ENCODE measurements at places on chromosomes 2 and 18.
A peak's percentile ranks its signal among the peaks of the same experiment; 100 is the strongest.

DNA sequence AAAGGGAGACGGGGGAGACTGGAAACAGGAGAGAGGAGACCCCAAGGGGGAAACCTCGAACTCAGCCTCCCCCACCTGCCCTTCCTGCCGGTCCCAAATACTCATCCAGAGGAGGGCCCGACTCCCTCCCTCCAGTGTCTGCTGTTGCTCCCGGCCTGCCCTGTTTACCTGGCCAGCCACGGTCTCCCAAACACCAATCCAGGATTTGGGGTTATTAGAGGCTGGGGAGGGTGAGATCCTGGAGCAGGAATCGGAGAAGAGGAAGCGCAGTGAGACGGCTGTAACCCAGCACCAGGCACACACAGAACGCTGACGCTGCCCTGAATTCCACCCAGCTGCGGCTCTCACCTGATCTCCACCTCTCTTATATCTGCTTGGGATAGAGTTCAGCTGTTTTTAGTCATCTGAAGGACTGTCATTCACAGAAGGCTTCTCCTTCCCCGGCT, 213.0 kb downstream of the TNS1 start:
- no peak for DNase-seq

DNA sequence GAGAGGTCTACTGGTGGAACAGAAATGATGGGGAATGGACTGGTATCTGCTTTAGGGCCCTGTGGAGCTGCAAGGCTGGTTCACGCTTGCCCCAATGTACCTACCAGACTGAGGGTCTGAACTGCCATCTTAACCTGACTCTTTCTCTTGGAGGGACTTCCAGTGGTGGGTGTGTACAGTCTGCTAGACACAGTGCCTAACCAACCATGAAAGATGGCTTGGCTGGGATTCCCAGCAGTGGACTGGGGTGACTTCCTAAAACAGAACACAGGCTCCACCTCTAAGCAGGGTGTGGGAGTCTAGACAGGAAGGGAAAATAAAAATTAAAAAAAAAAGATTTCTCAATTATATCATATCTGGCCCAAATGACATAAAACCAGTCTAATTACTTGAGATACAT, 25.5 kb upstream of the MYO3B start:
- no peak for DNase-seq

- DNase-seq, result peak; percentile 46
These were observed 173.1 kb upstream of the STON1 start for GRCh38 chr2:48356701-48357325.

DNA sequence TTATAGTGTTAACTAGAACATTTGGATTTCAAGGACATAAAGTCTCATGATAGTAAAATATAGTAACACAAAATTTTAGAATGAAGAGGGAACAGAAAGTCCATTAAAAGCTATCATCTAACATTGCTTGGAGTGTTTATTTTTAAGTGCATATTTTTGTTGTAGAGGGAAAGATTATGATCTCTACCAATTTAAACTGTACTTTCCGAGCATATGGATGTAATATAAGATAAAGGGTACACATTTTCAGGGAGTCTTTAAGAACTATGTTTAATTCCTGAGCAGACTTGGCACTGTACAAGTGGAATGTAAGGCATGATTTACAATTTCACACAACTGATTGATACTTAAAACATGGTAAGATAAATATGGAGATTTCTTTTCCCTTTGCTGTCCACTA, 34.2 kb upstream of the ZNF804A start:
- DNase-seq, result no peak

DNA sequence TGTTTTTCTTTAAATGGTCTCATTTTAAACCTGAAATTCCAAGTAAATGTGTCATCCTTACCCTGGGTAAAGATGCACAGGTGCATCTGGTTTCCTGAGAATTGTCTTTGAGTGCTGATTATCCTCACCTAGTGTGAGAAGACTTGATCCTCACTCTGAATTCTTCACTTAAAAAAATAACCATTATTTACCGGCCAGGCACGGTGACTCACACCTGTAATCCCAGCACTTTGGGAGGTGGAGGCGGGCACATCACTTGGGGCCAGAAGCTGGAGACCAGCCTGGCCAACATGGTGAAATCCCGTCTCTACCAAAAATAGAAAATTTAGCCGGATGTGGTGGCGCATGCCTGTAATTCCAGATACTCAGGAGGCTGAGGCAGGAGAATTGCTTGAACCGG, 9.9 kb upstream of the WNT6 start:
- no peak for DNase-seq

- no peak for DNase-seq
These were observed 97.0 kb downstream of the XRCC5 start for GRCh38 chr2:216206041-216206703.

GRCh38 chr2:100742277-100743254, 77.4 kb upstream of the NPAS2 start:
- no peak for DNase-seq

GRCh38 chr18:26685438-26686157, 137.2 kb upstream of the KCTD1 start:
- DNase-seq, result no peak

GRCh38 chr2:40719414-40719813, 267.5 kb upstream of the SLC8A1 start:
- DNase-seq, result no peak

GRCh38 chr2:16625201-16625729, 40.4 kb downstream of the CYRIA start:
- peak; percentile 15 for DNase-seq

GRCh38 chr18:34976899-34977837, 64.0 kb upstream of the MAPRE2 start:
- peak; percentile 75 for DNase-seq

GRCh38 chr2:159172403-159172802, 114.1 kb downstream of the WDSUB1 start:
- no peak for DNase-seq

DNA sequence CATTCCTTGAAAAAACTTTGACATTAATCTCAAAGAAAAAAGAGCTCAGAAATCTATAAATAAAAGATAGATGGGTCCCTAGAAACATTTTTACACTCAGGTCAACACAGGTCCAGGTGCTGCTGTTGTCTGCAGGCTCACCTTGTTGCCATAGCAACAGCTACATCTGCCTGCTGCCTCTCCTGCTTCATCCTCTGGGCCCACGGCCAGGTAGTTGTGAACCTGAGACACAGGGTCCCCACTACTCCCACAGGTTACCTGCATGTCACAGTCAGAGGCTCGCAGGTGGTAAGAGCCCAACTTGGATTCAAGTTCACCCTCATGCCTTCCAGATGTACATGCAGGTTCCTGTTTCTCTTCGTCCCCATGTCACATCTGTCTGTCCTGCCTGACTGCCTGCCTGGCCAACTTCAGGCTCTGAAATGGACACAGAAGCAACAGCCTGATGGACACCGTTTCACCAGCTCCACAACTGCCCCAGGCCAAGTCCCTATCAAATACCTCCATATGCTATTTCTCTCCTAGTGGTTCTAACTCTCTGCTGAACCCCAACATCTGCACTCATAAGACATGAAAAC, 88.3 kb upstream of the SALL3 start:
- DNase-seq, result no peak

GRCh38 chr2:149219856-149220255, 110.5 kb upstream of the LYPD6 start:
- DNase-seq, result no peak

DNA sequence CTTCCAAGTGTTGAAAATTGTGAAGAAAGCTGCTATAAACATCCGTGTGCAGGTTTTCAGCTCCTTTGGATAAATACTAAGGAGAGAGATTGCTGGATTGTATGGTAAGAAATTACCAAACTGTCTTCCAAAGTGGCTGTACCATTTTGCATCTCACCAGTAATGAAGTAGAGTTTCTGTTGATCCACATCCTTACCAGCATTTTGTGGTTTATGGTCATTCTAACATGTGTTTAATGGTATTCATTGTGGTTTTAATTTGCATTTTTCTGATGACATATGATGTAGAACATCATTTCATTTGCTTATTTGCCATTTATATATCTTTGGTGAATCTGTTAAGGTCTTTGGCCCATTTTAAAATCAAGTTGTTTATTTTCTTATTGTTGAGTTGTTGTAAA, 260.7 kb downstream of the SPAG16 start:
- DNase-seq, result no peak

- DNase-seq, result no peak
These were observed 65.2 kb downstream of the TMEM247 start for GRCh38 chr2:46544581-46544980.

All from CD4-positive, alpha-beta T cell treated with Interferon alpha-2 for 1 hour (primary cell).